Hypothalamus (tissue), 51 donors: ENCODE measurements at places on chromosomes 7 and 10.

GRCh38 chr10:43955002-43955596, 306.4 kb upstream of the ZNF32 start:
- DNase-seq = no peak

DNA sequence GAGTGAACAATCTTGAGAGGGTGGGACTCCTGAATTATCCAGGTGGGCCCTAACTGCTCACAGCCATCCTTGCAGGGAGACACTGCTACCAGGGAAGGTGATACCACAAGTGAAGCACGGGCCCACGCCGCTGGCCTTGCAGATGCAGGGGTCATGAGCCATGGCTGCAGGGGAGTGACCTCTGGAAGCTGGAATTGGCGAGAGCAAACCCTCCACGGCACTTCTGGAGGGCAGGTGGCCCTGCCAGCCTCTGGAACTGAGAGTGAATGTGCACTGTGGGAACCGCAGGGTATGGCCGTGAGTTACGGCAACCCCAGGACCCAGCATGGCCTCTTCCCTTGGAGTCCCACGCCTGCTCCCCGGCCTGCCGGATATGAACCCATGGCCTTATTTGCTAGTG, 37.5 kb downstream of the STK32C start:
- no peak for DNase-seq

- DNase-seq = no peak
Observed at GRCh38 chr7:96869538-96869937, 135.8 kb upstream of the DLX6 start.

GRCh38 chr10:12533723-12534122, 184.4 kb downstream of the CAMK1D start:
- no peak for DNase-seq

DNA sequence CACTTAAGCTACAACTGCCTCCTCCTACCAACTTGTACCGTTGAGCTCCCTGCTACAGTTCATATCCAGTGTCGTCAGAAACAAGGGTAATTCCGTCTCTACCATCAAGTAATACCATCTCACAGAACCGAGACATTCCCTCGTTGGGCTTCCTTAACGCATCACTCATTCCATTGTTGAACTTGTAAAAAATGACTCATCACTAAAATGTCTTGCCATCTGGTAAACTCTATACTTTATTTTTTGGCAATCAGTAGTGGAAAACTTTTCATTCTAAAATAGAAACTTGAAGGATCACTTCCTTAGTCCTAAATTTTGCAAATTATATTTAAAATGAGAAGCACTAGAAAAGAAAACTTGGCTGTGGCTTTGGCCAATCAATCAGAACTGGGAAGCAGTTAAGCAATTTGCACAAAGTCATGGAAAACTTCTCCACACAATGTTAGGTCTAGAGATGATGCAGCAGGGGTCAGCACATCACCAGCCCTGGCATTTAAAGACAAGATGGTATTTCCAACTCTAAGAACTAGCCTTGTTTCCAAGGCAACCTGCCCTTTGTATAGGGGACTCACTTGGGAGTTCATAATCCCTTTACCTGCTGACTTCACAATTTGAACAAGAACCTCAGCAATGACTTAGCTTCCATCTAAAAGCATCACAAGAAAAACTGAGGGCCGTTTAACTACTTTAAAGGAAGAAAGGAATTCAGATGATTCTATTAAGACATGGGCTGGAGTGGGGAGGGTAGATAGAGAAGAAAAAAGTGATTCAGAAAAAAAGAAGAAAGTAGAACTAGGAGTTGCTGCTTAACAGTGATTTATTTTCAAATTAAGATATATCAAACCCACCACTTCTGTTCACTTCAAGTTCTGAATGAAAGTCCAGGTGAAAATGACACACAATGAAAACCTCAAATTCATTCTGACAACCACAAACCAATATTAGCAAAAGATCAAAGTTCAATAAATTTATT, 288.1 kb downstream of the PARD3 start:
- DNase-seq = no peak

GRCh38 chr7:114021135-114021534, 102.3 kb upstream of the PPP1R3A start:
- no peak for DNase-seq
